ENCODE measurements at places on chromosomes 13 and 19. TPM values are rescaled to one million over a fixed set of nuclear protein-coding genes. Genes with fewer than 3 reads are reported as not detected.

- H3K27me3 ChIP-seq, result no peaks in the 10 kb centered on the region
- H3K36me3 ChIP-seq, result no peaks in the 10 kb centered on the region
- no peak for DNase-seq
- no peak overlapping the region for H3K4me3 ChIP-seq
These were observed 145.6 kb upstream of the KLHL1 start for GRCh38 chr13:70253834-70254233.

- no peak for DNase-seq
- peaks cover 64% of the 10 kb centered on the region for H3K4me1 ChIP-seq
- peak overlapping the region; percentile 77 for H3K4me3 ChIP-seq
- H3K27ac ChIP-seq, result peak overlapping the region; percentile 94
- H3K27me3 ChIP-seq, result no peaks in the 10 kb centered on the region
These were observed 54.1 kb downstream of the TSSK6 start for GRCh38 chr19:19461306-19461670.

Gene RFC3
- 55.2 TPM for total RNA-seq

DNA sequence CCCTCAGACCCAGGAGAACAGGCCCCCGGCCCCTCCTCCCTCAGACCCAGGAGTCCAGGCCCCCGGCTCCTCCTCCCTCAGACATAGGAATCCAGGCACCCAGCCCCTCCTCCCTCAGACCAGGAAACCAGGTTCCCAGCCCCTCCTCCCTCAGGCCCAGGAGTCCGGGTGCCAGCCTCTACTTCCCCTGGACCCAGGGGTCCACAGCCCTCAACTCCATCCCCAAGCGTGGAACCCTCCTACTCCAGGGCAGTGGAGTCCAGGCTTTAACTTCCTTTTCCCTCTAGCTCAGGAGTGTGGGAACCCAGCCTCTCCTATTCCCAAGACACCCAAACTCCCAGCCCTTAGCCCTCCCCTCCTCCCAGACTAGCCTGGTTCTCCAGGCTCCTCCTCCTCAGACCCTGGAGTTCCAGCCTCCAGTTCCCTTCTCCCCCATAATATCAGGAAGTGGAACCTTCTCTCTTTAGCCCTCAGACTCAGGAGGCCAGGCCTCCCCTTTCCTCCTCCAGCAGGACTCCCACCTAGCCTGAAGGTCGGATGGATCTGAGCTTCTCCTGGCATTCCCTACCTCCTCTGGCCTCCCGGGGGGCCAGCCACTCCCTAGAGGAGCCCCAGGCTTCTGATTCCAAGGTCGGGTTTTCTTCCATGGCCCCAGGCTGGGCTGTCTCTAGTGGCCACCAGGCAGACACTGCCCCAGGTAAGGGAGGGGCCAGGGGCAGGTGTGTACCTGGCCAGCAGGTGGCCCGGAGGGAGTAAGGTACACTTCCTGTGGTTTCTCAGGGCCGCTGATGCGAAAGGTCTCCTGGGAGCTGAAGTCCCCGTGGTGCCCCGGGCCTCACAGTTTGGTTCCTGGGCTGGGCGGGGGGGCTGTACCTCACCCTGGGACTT is at the start of gene TMC4:
TMC4 (minus strand) TSS at position 690 of the 888 bp plus-strand sequence; CDS start at position 647, 43 bp downstream.
- H3K27me3 ChIP-seq, result no peaks in the 10 kb centered on the region
- peaks cover 5% of the 10 kb centered on the region for H3K36me3 ChIP-seq
- DNase-seq, result no peak
- H3K4me3 ChIP-seq, result no peak within 1 kb of the TSS
- no peaks in the 10 kb centered on the region for H3K4me1 ChIP-seq

DNA sequence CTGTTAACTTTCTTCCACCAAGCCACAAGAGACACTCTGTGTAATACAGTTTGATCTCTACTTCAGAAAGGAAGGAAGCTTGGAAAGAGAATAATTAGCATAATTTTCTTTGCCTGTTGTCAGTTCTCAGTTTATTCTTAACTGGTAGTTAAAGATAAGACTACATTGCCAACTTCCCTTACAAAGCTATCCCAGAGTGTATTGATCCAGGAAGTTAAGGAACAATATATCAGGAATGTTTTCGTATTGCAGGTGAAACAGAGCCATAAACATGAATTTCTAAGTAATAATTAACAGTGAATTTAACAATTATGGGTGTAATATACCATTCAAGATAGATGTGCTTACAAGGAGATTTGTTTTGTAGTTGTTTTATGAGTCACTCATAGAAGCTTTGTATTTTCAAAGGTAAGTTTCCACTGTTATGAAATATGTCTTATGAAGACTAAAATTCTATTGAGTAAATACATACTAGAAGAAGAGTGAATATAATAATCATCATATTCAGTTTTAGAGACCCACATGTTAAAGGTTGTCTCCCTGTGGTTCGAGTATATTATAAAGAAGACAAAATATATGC is 88.4 kb upstream of the KLF5 start:
- DNase-seq, result no peak
- no peaks in the 10 kb centered on the region for H3K4me1 ChIP-seq
- H3K27ac ChIP-seq, result no peak overlapping the region

DNA sequence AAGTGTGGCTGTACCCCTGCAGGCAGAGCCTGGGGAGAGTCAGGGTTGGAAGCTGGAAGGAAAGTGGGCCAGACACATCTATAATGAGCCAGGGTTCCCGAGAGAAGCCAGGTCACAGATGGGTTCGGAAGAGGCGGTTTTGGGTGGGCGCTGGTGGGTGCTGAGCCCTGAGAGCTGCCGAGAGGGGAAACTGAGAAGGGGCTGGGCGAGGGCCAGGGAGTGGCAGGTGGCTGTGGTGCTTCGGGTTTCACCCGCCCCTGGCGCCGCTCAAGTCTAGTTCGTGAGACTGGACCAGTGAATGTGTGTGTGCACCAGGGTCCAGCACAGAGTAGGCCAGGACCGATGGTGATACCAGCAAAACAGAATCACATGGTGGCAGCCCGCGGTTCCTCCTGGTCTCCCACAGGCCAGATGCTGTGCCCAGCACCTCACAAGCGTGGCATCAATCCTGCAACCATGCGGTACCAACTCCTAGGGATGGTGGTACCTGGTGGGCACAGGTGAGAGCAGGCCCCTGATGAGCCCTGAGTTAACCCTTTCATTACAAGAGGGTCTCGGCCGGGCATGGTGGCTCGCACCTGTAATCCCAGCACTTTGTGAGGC is 1.8 kb upstream of the LRRC4B start:
- H3K27ac ChIP-seq, result no peak overlapping the region
- H3K27me3 ChIP-seq, result peaks cover 38% of the 10 kb centered on the region
- H3K36me3 ChIP-seq, result no peaks in the 10 kb centered on the region
- H3K4me1 ChIP-seq, result peaks cover 11% of the 10 kb centered on the region

Gene ATP7B
- 0.91 TPM for total RNA-seq

DNA sequence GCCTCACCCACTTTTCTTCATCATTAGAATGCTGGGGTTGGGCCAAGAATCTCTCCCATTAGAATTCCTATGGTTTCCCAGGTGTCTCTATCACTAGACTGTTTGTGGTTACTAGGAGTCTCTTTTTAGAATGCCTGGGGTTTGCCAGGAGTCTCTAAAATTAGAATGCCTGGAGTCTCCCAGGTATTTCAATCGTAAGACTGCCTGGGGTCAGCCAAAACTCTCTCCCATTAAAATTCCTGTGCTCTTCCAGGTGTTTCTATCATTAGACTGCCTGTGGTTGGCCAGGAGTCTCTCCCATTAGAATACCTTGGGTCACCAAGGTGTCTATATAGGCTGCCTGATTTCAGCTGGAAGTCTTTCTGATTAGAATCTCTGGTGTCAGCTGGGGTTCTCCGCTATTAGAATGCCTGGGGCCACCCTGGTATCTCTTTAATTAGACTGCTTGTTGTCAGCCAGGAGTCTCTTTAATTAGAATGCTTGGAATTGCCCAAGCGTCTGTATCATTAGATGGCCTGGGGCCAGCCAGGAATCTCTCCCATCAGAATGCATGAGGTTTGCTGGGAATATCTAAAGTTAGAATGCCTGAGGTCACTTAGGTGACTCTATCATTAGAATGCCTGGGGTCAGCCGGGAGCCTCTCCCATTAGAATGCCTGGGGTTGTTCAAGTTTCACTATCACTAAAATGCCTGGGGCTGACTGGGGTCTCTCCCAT is 1479.2 kb downstream of the UQCRFS1 start:
- H3K4me1 ChIP-seq, result no peaks in the 10 kb centered on the region
- peaks cover 17% of the 10 kb centered on the region for H3K36me3 ChIP-seq
- H3K27me3 ChIP-seq, result no peaks in the 10 kb centered on the region
- H3K4me3 ChIP-seq, result no peak overlapping the region
- DNase-seq, result no peak

DNA sequence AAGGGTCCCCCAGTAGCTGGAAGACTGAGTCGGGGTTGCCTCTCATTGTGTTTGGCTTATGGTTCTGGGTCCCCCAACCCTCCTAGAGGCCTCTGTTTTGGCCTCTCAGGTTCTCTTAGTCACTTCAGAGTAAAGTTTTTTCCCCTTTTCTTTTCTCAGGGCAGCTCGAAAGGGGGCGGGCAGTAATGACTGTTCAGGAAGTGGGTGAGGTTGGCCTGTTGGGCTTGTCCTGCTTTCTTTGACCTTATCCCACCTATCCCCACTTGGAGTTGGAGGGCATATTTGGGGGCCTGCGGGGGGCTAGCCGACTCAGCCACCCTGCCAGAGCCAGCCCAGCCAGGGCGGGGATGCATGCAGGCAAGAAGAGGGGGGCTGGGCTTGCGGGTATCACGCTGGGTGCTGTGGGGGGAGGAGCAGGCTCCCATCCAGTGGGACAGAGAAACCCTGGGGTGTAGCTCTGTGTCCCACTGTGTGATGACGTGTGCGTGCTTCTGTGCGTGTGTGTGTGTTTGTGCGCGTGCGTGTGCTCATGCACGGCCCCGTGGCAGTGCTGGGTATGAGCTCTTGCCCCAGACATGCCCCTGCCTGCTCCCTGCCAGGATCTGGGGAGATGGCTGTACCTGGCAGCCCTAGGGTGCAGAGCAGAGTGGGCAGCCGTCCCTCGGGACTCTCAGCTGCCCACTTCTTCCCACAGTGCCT is 1.4 kb downstream of the CIC start:
- H3K27me3 ChIP-seq, result no peaks in the 10 kb centered on the region
- H3K27ac ChIP-seq, result peak overlapping the region; percentile 99
- peak; percentile 62 for DNase-seq

GRCh38 chr13:35016362-35017112 is 74.5 kb downstream of the NBEA start:
- no peak overlapping the region for H3K4me3 ChIP-seq
- no peaks in the 10 kb centered on the region for H3K36me3 ChIP-seq
- H3K4me1 ChIP-seq, result no peaks in the 10 kb centered on the region
- no peak for DNase-seq

Gene SLC27A1
- 3.1 TPM for total RNA-seq

Gene ZNF534
- not detected for total RNA-seq

Gene C5AR1
- total RNA-seq, result 1.1 TPM

GRCh38 chr19:6761053-6761676 is 6.1 kb downstream of the SH2D3A start:
- H3K4me3 ChIP-seq, result no peak overlapping the region
- no peak for DNase-seq
- no peaks in the 10 kb centered on the region for H3K27me3 ChIP-seq
- peaks cover 16% of the 10 kb centered on the region for H3K36me3 ChIP-seq
- H3K27ac ChIP-seq, result no peak overlapping the region
- H3K4me1 ChIP-seq, result peaks cover 2% of the 10 kb centered on the region

GRCh38 chr13:85236413-85236812 is 562.8 kb downstream of the SLITRK6 start:
- no peak overlapping the region for H3K4me3 ChIP-seq
- H3K27me3 ChIP-seq, result no peaks in the 10 kb centered on the region
- no peaks in the 10 kb centered on the region for H3K4me1 ChIP-seq
- no peak overlapping the region for H3K27ac ChIP-seq

GRCh38 chr13:73365681-73366080 is 306.9 kb downstream of the KLF5 start:
- no peaks in the 10 kb centered on the region for H3K36me3 ChIP-seq
- no peak overlapping the region for H3K4me3 ChIP-seq
- H3K27ac ChIP-seq, result no peak overlapping the region
- H3K27me3 ChIP-seq, result no peaks in the 10 kb centered on the region
- DNase-seq, result no peak
